ENCODE measurements at places on chromosomes 12 and 14.

- no peak for DNase-seq
Observed at GRCh38 chr12:2580821-2581220, 213.9 kb upstream of the FKBP4 start.

DNA sequence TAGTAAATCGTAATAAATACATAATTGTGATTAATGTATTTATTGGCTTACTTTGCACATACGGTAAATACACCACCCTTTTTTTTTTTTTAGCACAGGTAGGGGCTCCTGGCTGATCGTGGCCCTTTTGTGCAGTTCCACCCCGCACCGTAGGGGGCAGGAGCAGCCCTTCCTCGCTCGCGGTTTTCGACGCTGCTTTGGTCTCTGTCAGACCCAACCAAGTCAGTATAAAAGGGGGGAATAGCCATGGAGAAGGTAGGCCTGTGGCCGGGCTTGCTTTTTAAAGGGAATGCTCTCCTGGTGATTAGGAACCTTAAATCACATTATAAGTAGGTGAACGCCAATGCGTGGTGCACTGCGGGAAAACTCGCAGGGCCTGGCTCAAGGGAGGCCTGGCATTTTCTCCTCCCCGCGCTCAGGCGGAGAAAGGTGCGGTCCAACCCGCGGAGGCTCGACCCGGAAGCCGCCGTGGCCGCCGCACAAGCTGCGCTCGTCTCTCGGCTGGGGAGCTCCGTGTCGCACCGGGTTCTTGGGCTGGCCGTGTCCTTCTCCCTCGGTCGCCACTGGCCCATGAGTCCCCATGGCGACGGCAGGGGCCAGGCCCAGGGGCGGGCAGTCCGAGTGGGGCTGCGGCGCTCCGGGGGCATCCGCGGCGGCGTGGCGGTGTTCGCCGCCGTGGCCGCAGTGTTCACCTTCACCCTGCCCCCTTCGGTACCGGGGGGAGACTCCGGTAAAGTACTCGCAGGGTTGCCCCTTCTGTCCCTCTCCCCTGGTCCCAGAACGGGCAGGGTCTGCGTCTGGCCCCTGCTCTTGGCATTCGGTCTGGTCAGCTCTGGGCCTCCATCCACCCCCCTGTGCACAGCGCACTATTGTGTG lies at the start of gene TMEM260:
Gene TMEM260 (plus strand): TSS at position 454 of the 876 bp plus-strand sequence. CDS start 117 bp downstream, at position 571.
- DNase-seq = peak; percentile 79

GRCh38 chr14:68964300-68965093 lies 14.6 kb downstream of the ACTN1 start:
- no peak for DNase-seq

DNA sequence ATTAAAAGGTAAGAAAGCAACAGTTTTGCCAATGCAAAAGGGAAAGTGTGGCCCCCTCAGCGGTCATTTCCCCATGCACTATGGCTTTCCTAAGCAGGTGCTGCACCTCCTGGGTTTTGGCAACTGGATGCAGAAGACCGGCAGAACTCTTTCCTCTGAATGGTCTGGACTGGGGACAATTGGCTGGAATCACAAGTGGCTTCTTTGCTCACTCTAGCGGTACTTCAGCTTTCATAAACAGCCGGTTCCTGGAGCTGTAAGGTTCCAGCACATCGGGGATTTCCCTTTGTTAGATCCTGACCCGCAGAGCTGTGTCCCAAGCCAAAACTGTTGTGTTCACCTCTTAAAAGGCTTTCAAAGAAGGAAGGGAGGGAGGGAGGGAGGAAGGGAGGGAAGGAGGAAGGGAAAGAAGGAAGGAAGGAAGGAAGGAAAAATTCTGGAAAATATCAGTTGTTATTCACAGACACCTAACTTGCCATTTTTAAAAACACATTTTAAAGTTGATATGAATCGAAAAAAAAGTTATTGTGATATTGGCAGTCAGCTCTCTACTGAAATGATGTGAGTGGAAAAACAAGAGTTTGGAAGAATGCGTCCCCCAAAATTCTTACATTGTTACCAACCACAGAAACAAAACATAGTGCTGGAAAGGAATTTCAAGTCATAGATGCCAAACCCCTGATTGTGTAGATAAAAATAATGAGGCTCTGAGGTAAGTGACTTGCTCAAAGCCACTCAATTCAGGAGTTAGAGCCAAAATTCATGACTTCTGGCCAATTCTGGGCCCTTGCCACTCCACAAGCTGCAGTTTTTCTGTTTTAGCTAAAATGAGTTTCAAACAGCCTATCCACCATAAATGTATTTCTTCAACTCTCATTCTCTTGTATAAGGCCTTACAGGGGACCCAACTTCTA lies 220.6 kb upstream of the HMGA2 start:
- no peak for DNase-seq

GRCh38 chr12:118188690-118189371 lies 52.9 kb downstream of the PEBP1 start:
- DNase-seq = no peak

GRCh38 chr14:100669468-100669867 lies 57.2 kb upstream of the DLK1 start:
- DNase-seq = no peak

DNA sequence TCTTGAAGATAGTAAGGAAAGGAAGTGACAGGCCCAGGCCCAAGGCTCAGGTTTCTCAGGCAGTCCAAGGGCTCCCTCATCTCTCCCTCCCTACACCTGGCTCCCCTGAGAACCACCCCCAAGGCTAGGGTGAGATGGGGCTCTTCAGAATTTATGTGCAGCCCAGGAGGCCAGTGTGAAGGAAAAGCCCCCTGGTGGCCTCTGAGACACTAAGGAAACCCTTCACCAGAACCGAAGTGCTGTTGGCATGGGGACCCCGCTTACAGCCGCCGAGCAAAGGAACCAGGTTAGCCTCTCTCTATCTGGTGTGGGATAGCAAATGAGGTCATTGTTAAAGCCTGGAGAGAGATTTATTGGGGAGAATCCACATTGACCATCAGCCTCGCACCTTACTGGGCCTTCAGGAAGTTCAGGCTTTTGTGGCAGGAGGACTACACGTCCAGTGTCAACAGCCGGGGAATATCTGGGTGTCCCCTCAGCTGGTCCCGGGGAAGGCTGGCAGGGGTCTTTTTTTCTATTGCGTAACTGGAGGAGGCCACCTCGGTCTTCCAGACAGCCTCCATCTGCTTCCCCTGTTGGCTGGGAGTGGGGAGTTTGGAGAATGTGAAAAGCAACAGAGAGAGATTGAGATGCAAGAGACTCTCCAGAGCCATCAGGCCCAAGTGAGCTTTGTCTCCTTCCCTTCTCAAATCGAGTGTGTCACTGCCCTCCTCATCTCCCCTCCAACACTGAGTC lies 18.1 kb downstream of the FAM186B start:
- no peak for DNase-seq

GRCh38 chr14:100680439-100681051 lies 46.1 kb upstream of the DLK1 start:
- no peak for DNase-seq

GRCh38 chr12:14394317-14395073 lies 29.0 kb downstream of the ATF7IP start:
- no peak for DNase-seq

DNA sequence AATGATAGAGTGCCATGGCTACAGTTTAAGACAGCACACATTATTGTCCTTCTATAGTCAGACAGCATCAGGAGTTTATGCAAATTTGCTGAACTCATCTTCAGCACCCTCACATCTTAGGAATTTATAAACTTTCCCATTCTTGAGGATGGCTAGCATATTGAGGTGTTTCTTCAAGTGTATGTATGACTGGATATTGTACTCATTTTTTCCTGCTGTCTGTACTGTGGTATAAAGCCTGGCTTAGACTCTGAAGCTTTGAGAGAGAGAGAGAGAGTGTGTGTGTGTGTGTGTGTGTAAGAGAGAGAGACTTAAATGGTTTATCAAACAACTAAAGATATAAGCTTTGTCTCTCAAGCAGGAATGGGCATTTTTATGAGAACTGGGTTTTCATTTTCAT lies 161.6 kb downstream of the PIK3C2G start:
- no peak for DNase-seq

DNA sequence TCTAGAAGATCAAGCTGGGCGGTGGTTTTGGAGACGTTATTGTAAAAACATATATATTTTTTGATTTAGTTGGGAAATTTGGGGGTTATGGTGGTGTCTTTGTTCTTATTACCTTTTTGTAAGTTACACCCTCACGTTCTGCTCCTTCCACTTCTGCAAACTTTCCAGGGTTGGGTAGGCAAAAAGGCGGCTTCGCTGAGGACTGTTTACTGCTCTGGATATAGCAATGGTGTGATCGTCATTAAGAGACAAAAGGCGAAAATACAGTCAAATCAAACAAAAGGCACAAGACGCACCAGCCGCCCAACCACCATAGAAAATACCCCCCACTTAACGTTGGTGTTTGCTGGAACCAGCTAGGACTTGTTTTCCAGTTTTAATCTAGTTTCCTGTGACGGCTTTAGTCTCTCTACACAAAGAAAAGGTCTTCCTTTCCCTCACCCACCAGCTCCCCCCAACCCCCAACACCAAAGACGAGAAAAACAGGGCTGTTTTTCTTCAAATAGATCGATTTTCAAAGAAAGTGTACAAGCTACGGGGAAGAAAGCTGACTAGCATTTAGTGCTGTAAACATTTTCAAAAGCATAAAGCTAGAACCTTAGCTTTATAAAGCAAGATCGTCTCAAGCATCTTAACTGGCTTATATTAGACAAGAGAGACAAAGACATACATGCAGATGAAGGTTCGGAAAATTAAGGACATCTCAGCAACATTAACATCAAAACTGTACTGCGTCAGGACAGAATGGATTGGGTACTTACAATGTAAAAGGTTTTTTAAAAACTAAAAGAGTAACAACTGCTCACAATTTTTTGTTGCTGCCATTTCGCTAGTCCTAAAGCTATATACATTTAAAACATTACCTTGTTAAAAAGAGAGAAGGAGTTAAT lies 2.0 kb upstream of the SETD1B start:
- no peak for DNase-seq

GRCh38 chr12:12349711-12350665 lies at the start of gene MANSC1:
Gene MANSC1, minus strand, starts transcription at chr12:12350242. Its CDS starts 6,928 bp downstream, at chr12:12343314.
- peak; percentile 9 for DNase-seq

DNA sequence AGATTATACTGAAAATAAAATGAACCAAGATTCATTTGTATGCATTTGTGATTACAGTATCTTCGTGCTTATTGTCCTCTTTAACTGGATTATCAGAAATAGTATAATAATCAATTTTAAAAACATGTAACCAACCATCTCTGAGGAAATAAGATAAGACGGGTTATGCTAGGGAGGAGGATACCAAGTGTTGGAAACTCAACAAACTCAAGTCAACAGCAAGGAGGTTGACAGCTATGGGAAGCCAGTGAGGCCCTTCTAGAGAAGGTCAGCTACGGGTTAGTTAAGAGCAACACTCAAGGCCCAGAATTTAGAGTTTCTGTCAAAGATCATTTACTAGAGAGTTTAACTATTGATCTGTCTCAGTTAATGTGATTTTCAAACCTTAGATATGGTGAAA lies 137.2 kb downstream of the PDZRN4 start:
- no peak for DNase-seq

DNA sequence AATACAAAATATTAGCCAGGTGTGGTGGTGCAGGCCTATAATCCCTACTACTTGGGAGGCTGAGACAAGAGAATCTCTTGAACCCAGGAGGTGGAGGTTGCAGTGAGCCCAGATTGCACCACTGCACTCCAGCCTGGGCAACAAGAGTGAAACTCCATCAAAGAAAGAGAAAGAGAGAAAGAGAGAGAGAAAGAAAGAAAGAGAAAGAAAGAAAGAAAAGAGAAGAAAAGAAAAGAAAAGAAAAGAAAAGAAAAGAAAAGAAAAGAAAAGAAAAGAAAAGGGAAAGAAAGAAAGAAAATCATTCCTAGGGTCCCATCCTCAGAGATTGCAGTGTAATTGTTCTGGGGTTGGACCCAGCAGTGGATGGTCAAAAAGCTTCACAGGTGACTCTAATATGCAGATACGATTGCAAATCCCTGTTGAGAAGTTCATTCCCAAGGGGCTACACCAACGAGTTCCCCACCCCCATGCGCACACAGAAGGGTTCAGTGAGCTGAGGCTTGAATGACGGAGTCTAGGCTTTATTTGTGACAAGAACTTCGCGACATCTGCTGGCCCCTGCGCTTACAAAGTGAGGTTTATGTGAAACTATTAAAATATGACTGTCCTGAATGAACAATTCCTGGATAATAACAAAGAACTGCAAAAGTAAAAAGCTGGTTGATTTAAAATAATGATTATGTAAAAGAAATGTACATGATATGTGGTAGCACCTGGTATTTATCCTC lies 17.4 kb upstream of the RNASE12 start:
- DNase-seq = no peak

GRCh38 chr12:43009846-43010240 lies 420.3 kb upstream of the PRICKLE1 start:
- no peak for DNase-seq

DNA sequence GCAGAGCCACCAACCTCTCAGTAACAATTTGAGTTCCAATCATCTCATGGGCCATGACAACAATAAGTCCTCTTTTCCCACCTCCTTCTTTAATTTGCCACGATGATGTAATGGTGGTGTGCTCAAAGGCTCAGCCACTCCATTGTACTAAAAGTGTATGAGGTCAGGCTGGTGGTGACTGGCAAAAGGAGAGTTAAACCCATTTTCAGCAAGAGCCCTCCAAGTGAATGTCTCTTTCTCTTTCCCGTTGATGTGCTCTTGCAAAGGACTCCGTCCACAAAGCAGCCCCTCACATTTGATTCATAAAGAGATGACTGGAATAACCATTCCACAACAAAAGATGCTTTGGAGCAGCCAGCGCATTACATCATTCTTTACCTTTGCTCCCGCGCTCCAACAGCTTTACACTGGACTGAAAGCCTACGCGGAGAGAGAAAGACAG lies 41.6 kb downstream of the DUSP16 start:
- no peak for DNase-seq

DNA sequence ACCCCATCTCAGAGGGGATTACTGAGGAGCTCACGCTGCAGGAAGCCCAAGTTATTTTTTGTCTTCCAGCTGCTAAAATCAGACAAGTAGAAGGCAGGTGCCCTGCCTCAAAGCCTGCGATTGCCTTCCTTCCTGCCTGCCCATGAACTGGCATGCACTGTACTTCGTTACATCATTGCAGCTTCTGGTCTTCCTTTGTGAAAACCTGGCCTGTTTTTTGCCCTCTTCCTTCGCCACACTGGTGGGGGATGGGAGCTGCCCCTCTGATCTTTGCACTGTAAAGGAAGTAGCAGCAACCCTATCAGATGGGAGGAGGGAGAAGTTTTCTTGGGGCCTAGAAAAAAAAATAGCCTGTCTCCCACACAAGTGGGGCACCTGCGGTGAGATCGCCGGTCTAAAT lies 1098.7 kb downstream of the BCL11B start:
- DNase-seq = no peak

GRCh38 chr14:42855085-42855484 lies 1248.4 kb downstream of the LRFN5 start:
- no peak for DNase-seq

GRCh38 chr12:59069516-59069915 lies 149.2 kb upstream of the LRIG3 start:
- no peak for DNase-seq

DNA sequence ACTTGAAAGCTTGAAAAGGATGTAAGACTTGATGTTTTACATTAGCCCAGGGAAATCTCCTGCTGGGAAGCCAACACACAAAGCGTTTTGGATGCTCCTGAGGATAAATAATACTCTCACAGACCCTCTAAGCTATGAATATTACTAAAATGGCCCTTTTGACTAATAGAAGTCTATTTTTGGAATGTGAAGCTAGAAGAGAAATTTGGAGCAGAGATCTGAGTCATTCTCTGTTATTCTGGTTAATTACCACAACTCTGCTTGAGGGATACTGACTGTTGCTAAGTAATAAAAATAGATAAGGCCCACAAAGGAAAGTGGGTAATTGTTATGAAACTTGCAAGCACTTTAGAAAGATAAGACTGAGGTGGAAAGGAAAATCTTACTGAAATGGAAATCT lies 346.2 kb upstream of the STXBP6 start:
- no peak for DNase-seq

- DNase-seq = no peak
Observed at GRCh38 chr12:93223440-93224426, 154.0 kb upstream of the NUDT4 start.

Measured in stimulated activated CD8-positive, alpha-beta memory T cell treated with anti-CD3 and anti-CD28 coated beads, Interleukin-15, amount 100 ng/mL, for 48 hours (primary cell).